ENCODE measurements at places on chromosomes 7 and 10. TPM values are rescaled to one million over a fixed set of nuclear protein-coding genes. Genes with fewer than 3 reads are reported as not detected.

HIP1 gene
- total RNA-seq = 3.3 TPM

ZNHIT1 gene
- total RNA-seq = 68.3 TPM

TMEM273 gene
- 10.2 TPM for total RNA-seq

RBP3 gene
- total RNA-seq = 0.05 TPM

OPTN gene
- total RNA-seq = 23.6 TPM

NXPH1 gene
- 0.05 TPM for total RNA-seq

ANKRD30A gene
- total RNA-seq = not detected

DNA sequence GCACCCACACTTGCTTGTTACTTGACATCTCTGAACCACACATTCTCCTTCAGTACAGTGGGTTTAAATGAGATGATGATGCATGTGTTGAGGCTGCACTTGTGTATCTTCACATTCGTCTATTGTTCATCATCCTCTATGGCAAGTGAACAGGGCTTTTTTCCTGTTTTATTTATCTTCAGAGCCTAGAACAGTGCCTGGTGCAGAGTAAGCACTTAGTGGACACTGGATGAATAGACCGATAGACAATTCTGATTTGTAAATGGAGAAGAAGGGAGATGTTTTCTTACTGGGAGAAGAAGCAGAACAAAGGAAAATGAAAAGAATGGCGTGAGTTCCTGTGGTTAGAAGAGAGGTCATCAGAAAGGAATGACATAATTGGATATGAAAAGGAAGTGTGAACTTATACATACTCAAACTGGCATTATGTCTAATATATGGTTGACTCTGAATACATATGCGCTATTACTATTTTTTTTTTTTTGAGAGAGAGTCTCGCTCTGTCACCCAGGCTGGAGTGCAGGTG is 99.7 kb downstream of the AVL9 start:
- H3K27me3 ChIP-seq = no peaks in the 10 kb centered on the region
- H3K4me3 ChIP-seq = no peak overlapping the region
- DNase-seq = no peak
- no peaks in the 10 kb centered on the region for H3K4me1 ChIP-seq
- no peaks in the 10 kb centered on the region for H3K36me3 ChIP-seq

- no peak for DNase-seq
- no peak overlapping the region for H3K27ac ChIP-seq
- no peaks in the 10 kb centered on the region for H3K4me1 ChIP-seq
- H3K36me3 ChIP-seq = no peaks in the 10 kb centered on the region
These were observed 537.8 kb upstream of the AUTS2 start for GRCh38 chr7:69060516-69060915.

DNA sequence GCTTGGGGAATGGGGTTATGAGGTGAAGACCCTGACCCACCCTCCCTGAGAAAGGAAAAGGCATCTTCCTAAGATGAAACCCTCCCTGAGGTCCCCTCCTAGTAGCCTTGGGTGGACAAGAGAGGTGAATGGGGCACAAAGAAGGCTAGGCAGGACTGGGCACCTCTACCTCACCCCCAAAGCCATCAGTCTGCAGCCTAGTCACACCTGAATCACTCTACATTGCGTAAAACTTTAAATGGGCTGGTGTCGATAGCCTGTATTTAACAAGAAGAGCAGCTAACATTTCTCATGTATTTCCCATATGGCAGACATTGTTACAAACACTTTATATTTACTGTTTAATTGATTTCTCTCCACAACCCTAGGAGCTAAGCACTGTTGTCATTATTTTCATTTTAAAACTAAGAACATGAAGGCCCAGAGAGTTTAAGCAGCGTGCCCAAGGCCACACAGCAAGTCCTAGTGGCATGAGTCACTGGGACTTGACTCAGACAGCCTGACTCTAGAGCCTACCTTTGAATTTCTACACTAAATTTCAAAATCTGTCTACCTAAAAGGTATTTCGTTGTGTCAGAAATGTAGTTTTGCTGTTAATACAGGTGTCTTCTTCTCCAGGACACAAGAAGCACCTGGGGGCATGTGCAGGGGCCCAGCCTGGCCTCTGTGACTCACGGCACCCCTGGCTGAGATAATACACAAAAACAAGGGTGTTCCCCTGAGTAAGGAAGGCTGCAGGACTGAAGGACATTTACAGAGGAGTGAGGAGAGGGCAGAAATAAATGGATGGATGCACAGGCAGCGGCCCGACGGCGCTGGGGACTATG is 3.4 kb downstream of the AOC1 start:
- H3K4me1 ChIP-seq = no peaks in the 10 kb centered on the region
- no peaks in the 10 kb centered on the region for H3K36me3 ChIP-seq
- no peak for DNase-seq
- peaks cover 8% of the 10 kb centered on the region for H3K27me3 ChIP-seq

DNA sequence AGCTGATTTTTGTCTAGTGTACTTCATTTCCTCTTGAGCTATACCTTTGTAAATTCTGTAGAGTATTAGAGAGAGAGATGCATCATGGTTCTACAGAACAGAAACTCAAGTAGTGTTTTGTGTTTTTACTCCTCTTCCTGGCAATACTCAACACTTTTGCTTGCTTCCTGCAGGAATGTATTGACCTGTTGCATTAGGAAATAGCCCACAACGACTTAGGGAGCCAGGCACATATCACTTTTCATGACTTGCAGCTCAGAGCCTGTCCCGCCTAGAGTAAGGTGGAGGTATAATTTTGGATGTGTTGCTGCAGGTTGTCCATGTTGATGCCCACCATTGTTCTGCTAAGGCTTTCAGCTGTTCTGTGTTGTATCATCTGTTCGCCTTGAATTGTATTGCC is 216.3 kb downstream of the SDK1 start:
- DNase-seq = no peak
- H3K27me3 ChIP-seq = no peaks in the 10 kb centered on the region
- H3K36me3 ChIP-seq = no peaks in the 10 kb centered on the region
- H3K27ac ChIP-seq = no peak overlapping the region
- no peaks in the 10 kb centered on the region for H3K4me1 ChIP-seq

DNA sequence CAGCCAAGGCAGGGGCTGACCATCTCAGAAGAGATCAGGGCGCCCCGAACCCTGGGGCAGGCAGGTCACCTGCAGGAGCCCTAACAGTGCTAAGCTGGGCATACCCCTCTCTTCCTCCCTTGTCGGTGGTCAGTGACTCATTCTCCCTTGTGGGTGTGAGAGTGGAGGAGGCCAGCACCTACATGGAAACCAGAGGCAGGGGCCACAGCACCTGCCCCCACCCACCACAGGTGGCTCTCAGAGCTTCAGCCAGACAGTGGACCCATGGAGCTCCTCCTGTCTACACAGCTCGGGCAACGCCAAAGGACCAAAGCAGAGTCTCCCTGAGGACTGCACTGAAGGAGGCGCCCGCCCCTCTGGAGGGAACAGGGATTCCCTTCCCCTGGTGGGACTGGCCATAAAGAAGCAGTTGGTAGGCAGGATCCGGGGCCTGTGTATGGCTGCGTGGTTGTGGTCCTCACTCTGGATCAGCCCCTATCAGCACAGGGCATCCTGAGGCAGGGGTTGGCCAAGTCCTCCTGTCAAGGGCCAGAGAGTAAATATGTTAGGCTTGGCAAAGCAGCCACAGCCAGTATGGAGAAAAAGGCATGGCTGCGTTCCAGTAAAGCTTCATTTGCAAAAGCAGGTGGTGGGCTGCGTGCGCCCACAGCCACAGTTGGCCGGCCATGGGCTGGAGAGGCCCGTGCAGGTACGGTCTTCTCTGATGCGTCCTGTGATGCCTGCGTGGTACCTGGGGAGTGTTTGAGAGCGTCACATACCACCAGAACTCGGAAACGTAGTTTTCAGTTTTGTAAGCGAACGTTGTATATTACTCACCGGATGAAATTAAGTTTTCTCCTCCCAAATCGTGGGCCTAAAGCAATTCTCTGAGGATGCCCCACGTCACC is 198.2 kb downstream of the EBF3 start:
- no peak overlapping the region for H3K27ac ChIP-seq
- no peak for DNase-seq
- H3K36me3 ChIP-seq = no peaks in the 10 kb centered on the region
- no peaks in the 10 kb centered on the region for H3K27me3 ChIP-seq

DNA sequence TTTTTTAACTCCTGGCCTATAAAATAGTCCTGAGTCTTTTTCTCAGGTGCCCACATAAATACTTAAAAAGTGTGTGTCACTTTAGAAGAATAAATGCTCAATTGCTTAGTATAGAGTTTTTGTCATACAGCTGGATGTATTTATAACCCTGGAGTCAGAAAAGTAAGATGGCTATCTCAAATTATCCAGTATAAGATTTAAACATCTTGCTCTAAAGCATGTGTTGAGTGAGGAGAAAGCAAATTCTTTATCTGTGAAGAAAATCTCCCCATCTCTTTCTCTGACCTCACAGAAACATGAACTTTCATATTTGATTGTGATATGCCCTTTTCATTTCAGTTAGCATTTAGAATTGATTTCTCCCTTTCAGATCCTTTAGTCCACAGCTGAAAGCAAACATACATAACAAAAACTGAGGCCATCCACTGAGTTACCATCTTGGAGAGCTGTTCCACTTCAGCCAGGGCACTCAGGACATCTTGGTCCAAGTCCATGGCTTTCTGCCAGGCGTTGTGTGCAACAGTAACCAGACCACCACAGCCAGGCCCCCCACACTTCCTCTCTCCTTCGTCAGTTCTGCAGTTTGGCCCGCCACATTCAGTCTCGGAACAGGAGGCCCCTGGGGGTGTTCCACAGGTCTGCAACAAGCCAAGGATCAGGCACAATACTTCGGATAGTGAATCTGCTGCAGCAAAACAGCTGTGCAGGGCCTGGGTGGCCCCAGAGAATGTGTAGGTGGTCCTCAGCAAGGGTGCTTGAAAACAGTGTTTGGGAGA is 40.9 kb downstream of the DLD start:
- H3K4me1 ChIP-seq = no peaks in the 10 kb centered on the region
- no peak overlapping the region for H3K27ac ChIP-seq
- H3K36me3 ChIP-seq = peaks cover 43% of the 10 kb centered on the region
- H3K4me3 ChIP-seq = no peak overlapping the region

DNA sequence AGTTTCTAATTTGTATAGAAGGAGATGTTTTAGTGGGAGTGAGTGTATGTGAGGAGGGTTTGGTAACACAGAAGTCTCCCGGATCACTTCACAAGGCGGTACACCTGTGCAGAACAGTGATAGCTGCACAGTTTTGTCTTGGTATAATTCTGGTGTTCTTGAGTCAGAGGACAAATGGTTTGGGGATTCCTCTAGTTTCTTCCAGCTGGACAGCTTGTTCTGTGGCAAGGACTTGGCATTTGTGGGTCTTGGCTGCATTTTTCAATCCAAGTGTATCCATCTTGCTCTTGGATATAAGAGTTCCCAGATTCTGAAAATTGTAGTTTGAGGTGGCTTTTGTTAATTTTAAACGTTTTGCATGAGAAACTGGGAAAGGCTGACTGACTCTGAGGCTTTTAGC is 135.7 kb downstream of the AHR start:
- H3K27me3 ChIP-seq = no peaks in the 10 kb centered on the region
- no peak overlapping the region for H3K4me3 ChIP-seq
- no peak for DNase-seq
- no peak overlapping the region for H3K27ac ChIP-seq

DNA sequence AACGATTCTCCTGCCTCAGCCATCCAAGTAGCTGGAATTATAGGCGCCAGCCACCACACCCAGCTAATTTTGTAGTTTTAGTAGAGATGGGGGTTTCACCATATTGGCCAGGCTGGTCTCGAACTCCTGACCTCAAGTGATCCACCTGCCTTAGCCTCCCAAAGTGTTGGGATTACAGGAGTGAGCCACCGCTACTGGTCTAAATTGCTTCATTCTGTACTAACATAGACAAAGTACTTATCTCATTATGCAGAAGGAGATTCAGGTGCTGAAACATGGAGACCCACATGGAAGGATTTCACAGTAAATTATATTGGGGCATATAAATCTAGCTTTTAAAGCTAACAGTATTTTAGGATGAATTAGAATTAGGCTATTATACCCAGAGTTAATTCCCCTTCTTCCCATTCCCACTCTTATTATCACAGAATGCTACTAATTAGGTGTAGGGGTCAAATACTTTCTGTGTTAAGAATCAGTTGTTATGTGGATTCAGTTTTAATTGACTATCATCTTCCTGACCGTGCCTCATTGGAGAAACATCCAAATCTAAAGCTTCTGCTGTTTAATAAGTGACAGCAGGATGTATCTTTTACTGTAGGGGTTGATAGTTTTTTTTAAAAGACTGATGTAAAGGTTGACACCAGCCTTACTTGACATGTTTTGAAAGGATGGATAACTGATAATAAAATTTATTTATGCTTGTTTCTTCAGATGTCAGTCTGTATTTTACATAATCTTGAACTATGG is 27.2 kb downstream of the ADK start:
- H3K4me1 ChIP-seq = peaks cover 6% of the 10 kb centered on the region
- no peak overlapping the region for H3K4me3 ChIP-seq
- no peak overlapping the region for H3K27ac ChIP-seq
- H3K36me3 ChIP-seq = no peaks in the 10 kb centered on the region
- DNase-seq = no peak

DNA sequence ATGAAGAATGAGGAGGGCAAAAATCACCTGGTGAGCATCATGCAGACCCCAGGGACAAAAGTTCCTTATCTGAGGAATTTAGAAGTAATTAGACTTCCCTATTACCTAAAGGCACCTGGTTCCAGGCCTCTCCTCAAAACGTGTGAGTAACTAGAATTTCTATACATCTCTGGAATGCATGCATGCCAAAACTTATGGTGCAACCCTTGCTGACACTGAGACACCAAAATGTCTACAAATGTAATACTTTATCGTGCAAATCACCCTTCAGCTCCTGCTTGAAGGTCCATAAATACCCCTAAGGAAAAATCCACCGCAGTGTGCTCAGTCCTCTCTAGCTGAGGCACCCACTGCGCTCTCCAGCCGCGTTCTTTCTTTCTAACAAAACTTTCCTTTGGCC is 84.2 kb downstream of the PAXIP1 start:
- H3K36me3 ChIP-seq = no peaks in the 10 kb centered on the region
- no peak for DNase-seq
- no peak overlapping the region for H3K4me3 ChIP-seq
- H3K27ac ChIP-seq = no peak overlapping the region
- peaks cover 5% of the 10 kb centered on the region for H3K4me1 ChIP-seq

- H3K27me3 ChIP-seq = no peaks in the 10 kb centered on the region
- no peak overlapping the region for H3K4me3 ChIP-seq
- no peak overlapping the region for H3K27ac ChIP-seq
These were observed 81.0 kb downstream of the SAMD9 start for GRCh38 chr7:93036807-93037206.

DNA sequence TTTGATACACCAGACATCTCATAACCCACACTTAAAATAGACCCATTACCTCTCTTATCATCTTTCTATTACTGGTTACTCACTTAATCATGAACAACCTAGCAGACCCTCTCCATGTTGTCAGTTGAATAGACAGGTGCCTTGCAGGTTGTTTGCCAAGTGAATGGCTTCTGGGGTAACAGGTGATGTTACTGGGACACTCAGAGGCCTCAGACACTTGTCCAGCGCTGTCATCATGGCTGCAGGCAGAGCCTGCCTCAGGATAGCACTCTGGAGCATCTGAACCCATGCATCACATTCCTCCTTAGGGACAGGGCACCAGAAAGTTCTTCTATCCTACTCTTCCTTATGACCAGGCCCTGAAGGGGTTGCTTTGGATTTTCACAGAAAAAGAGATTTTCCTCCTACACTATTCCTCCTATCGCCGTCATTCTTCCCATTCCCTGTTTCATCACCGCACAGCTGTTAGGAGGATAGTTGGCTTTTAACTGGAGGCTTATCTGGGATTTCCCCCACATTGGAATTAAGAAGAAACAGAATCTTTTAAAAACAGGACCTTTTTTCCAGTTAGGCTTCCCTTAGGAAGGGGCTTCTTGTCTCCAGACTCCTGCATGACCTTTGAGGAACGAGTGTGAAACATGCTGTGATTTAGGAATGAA is 182.1 kb downstream of the VTI1A start:
- no peaks in the 10 kb centered on the region for H3K27me3 ChIP-seq
- H3K4me3 ChIP-seq = no peak overlapping the region
- H3K4me1 ChIP-seq = no peaks in the 10 kb centered on the region
- no peaks in the 10 kb centered on the region for H3K36me3 ChIP-seq

All from thymus (tissue), 14 donors.